NCI-H2081 (cell line): ENCODE measurements at places on chromosomes 12 and 14.

DNA sequence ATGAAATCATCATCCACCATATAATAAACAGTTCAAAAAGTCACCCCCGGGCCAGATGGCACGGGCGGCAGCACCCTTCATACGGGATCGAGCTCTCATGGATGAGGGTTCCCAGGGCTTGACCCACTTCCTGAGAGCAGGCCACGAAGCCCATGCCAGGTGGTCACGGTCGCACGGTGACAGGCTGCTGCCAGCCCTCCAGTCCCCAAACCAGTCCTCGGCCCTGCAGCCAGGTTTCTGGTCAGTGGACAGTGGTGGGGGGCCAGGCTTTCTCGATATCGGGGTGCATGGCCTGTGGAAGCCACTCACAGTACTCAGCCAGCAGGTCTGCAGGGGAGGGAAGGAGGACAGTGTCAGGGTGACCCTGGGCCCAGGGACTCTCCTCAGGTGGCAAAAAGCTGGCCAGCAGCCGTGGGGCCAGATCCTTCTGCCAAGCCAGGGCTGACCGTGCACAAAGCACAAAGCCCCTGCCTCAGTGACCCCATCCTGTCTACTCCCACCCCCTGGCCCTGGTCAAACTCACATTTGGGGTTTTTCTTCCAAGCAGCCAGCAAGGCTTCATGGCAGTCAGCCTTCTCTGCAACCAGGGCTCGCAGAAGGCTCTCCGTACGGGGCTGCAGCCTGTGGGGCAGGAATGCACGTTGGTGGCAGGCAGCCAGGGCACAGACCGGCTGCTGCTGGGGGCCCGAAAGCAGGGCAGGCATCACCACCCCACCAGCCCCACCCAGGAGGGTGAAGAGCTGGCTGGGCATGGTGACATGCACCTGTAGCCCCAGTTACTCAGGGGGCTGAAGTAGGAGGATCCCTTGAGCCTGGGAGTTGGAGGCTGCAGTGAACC, 33.3 kb upstream of the UBC start:
- DNase-seq, result no peak

DNA sequence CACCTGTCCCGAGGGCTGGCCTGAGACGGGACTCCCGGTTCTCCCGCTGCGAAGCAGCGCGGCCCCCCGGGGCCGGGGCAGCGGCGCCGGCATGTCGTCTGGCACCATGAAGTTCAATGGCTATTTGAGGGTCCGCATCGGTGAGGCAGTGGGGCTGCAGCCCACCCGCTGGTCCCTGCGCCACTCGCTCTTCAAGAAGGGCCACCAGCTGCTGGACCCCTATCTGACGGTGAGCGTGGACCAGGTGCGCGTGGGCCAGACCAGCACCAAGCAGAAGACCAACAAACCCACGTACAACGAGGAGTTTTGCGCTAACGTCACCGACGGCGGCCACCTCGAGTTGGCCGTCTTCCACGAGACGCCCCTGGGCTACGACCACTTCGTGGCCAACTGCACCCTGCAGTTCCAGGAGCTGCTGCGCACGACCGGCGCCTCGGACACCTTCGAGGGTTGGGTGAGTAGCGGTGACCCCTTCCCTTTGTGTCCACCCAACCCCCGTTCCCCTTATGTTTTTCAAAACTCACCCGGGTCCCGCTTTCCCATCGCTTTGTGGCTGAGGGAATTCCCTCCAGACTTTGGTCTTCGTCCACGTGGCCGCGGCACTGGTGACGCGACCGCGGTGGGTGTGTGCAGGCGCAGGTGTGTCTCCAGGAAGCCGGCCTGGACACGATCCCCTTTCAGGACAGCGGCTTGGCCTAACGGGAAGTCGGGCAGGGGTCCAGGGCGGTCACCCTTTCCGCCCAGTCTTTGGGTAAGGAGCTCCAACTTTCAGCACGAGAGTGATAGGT, 826 bp downstream of the PRKCH start:
- DNase-seq, result no peak

DNA sequence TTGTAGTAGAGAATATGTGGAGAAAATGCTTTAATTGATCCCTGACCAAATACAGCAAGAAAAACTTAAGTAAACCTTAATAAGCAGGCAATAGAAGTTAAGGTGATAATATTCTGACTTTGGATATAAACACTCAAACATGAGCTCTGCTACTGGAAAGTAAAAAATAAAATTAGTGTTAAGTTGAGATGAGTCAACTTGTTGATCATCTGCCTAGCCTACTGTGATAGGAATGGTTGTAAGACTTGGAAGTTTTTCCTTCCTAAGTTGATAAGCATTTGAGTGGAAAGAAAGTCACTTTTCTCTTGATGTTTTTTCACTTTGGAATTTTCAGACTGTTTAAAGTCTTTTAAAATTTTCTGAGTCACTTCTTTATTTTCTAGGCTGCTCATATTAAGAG, 26.0 kb downstream of the ADIPOR2 start:
- DNase-seq, result no peak

- no peak for DNase-seq
Observed at GRCh38 chr12:117046011-117046369, 53.2 kb downstream of the TESC start.

- DNase-seq, result no peak
Observed at GRCh38 chr14:101928415-101928841, 35.9 kb upstream of the DYNC1H1 start.

GRCh38 chr12:27300226-27300625, 32.4 kb upstream of the BMAL2 start:
- DNase-seq, result no peak

- no peak for DNase-seq
Observed at GRCh38 chr12:113114447-113115178, 20.9 kb downstream of the RASAL1 start.

DNA sequence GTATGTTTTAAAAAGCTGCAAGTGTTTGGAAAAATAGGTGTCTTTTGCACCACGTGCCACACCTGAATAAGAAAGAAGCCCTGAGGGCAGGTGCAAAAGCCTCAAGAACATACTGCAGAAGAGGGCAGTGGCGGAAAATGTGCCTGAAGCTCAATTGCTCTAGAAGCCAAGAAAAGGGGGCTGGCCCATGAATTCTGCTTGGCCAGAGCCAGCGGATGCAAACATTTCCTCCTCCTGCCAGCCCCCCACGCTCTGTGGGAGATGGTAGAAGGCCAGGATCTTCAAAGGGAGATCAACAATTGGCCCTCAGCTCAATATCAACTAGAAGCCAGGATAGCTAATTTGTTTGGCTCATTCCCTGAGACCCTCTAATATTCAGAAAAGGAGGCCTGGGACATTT, 80.3 kb upstream of the TMEM132D start:
- DNase-seq, result no peak

- DNase-seq, result peak; percentile 30
Observed at GRCh38 chr12:54033106-54033979, 493 bp downstream of the HOXC5 start.

DNA sequence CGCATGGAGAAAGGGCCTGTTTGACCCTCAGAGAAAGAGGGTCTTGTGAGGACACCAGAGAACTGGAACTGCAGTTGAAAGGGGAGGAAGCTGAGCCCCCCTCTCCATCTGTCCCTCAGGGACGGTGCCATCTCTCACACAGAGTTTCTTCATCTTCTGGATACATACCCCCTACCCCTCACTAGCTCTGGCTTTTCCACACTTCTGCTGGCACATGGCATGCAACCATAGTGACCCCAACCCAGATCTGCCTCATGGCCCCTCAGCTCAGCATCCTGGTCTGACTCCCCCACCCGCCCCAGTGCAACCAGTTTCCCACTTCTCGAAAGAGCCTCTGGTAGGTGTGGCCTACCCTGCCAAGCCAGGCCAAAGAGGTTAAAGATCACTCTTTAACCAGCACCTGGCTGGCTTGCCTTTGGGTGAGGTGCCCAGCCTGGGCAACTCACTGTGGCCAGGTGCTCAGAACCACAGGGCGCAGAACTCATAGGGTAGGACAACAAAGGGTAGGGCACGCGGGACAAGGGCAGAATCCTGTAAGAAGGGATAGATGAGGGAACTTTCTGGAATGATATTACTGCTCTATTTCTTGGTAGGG, 25.8 kb downstream of the GALNT16 start:
- no peak for DNase-seq

DNA sequence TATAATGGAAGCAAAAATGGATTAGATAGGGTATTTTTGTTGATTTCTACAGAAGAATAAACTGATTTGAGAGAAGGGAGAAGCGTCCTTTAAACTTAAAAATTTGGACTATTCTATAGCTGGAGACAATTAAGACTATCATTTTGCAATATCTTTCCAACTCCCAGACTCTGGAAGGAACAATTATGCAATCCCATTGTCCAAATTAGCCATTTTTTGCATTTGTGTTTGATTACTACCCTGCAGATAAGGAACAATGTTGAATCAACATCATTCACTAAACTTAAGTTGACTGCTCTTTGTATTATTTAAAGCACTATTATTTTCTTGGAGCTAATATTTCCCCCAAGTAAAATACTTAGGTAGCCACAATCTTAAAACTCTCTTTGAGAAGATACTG, 34.8 kb upstream of the SELPLG start:
- DNase-seq, result no peak

DNA sequence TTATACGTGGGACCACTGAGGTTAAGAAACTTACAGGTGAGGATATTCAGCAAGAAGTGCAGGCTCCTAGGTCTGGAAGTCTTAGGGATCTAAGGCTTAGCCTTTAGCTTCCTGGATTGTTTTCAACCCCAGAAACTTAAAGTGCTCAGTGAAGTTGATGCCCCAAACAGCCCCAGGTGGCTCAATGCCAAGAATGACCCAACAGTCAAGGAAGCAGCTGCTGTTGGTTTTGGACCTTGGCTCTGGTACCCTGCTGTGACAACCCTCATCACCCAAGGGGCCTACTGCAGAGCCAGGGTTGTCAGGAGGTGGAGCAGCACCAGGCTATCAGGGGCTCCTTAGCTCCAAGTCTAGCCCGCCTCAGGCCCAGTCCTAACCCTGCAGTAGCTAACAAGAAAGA, 36.8 kb downstream of the VDR start:
- no peak for DNase-seq

GRCh38 chr14:69427596-69427995, 29.1 kb downstream of the SLC39A9 start:
- DNase-seq, result no peak

DNA sequence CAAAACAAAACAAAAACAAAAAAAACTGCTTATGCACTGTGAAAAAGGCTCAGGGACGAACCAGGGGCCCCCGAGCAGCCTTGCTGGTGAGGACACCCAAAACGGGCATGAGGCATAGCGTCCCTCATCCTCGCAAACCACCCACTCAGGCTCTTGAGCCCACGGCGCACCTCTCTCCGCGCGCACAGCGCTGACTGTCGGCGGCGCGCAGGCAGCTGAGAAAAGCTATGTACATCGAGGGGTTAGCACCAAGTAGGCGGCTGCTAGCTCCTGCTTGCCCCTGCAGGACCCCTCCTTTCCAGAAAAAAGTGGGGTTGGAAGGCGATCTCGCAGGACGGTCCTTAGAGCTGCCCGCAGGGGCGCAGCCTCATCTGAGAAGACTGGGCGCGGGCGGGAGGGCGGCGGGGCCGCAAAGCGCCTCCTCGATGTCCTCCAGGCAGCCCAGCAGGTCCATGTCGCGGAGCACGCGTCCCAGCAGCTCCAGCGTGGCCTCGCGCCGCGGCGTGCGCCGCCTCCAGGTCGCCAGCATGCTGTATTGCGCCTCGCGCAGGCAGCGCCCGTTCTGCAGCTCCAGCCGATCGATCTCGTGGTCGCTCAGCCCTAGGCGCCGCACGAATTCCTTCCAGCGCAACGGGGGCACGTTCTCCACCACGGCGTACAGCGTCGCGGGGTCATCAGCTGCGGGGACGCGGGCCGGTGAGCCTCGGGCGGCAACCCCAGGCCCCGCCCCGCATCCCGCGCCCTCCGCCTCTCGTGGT, 12.8 kb downstream of the TNFRSF1A start:
- no peak for DNase-seq

DNA sequence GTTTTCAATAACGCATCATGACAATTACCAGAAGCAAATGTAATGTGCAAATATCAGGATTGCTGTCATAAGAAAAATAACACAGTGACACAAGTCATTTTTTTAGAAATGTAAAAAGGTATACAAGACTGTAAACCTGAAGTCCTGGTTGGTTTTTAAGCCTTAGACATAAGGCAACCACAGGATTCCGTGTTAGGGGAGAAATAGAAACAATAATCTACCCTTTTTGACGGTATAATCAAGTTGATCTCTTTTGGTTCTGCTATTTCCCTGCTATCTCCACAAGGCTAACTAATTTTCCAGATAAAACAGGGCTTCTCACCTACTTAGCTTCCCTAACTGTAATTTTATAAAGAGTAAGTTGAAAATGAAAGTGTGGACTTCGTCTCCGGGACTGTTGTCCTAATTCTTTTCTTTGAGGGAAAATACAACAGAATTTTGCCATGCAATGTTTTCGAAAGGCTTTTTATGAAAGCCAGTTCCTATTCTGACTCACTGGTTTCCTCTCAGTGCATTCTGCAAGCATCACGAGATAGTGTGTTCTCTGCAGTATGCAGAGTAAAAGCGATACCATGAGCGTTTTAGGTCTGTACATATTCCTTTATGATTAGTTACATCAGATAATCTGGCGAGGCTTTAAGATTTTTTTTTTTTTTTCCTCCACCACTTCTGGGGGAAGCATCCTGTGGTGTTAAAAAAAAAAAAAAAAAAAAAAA, 10.6 kb downstream of the MYO1H start:
- no peak for DNase-seq

DNA sequence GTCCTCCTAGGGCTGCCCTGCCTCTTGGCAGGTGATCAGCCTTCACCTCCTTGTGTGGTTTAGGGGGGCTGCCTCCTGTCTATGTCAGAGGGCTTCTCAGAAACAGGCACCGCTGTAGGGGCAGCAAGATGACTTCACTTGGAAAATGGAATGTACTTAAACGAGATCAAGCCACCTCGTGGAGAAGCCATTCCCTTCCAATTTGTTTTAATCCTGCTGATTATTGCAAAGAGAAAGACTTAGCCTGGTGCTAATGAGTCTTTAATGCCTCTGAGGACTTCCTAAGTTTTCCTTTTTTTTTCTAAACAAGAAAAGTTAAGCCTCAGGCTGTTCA, 62.3 kb upstream of the RFLNA start:
- DNase-seq, result no peak

DNA sequence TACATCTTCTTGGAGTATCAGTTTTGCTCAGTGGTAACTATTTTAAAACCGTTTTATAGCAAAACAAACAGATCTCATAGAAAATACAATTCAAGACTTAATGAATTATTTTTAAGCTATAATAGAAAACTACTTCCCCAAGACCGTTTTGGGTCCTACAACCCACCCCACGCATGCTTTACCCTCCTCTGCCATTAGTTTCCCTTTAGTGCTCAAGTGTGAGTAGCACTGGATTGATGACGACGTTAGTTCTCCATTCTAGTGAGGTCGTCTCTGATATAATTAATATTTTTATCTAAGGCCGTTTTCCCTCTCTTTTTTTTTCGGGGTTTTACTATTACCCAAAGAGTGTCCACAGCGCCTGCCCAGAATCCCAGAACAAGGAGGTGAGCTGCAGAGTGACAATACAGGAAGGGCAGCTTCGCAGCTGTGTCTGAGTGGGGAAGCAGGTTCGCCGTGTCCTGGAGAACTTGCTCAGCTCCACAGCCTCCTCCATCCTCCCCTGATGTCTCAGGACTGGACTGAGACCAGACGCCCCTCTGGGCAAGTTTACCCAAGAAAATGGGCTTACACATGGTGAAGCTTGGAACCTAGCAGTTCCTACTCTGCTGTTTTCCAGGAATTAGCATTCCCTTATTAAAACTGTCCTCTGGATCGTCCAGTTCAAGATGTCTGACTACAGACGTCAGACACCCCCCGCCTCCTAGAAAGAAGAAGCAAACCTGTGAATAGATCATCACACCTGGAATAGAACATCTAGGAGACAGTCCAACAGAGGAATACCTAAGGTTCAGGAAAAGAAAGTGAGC, 31.9 kb upstream of the MON2 start:
- no peak for DNase-seq

GRCh38 chr12:75390899-75391538, at the start of gene GLIPR1L2:
GLIPR1L2 (plus strand) TSS chr12:75391089; CDS start chr12:75391117, 28 bp downstream.
- DNase-seq, result peak; percentile 98
